ENCODE measurements at places on chromosomes 1 and 21.

GRCh38 chr1:167369175-167369574 is 148.5 kb downstream of the POU2F1 start:
- DNase-seq: no peak

DNA sequence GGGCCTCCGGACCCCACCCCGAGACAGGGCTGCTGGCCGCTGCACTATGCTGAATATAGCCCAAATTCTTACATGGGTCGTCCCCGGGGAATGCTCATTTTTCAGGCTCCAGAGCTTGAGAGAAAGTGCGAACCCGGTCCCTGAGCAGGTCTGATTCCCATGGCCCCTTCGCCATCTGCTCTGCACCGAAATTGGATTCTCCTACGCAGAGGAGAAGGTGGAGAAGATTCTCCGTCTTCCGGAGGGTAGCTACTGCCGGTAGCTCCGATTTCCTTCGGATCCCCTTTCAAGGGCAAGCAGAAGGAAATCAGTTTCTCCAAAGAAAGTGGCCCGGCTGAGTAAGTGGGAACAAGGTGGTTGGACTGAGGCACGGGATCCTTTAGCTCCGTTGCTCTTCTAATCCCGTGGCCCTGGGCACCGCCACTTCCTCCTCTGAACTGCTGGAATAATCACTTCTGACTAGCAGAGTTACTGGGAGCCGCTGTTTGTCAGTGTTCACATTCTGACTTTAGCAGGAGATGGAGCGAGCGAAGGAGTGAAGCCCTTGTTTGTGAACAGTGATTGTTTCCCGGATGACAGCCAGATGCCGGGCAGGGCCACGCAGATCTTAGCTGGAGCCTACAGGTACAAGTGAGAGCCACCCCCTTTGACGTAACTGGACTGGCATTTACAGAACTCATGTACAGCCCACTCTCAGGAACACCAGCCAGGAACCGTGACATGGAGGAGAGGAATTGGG is 1.1 kb upstream of the ZNF496 start:
- DNase-seq: peak; percentile 68

DNA sequence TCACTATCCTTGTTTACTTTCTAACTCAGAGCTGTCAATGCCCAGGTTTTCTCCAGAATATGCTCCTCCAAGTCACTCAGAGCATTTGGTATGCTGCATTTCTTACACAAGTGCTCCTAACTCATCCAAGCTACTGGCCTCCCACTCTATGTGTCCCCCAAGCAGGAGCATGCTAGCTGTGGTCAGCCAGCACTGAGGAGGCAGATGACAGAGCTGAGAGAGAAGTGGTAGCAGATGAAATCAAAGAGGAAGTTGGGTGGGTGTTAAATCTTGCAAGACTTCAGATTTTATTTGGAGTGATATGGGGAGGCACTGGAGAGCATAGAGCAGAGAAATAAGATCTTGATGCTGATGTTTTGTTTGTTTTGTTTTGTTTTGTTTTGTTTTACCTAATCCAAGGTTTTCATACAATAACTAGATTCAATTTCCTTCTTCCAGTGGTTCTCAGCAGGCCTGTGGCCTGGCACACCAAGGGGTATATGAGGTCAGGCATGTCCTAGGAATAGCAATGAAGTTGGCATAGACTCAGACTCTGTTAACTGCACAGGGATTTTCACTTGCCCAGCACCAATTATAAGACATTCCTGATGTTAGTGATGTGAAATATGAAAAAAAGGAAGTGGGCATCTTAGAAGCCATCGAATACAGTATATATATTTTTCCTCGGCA is 3.1 kb upstream of the PGBD5 start:
- DNase-seq: no peak

DNA sequence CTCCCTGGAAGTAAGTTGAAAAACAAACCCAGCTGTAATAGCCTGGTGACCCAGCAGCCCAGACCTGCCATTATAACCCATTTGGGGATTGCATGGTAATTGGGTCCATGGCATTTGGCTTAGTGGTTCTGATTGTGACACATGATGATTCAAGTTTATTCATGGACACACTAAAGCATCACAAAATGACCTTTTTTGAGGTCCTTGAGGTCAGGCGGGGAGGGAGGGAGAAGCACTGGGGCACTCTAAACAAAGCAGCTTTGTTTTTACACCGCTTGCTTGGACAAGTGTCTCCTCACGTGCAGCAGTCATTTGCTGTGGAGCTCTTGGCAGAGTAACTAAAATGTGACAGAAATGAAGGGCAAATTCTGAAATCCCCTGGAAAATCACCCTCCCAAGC is 241.0 kb upstream of the SGIP1 start:
- peak; percentile 68 for DNase-seq

GRCh38 chr1:9984253-9984652 is 12.8 kb upstream of the RBP7 start:
- no peak for DNase-seq

DNA sequence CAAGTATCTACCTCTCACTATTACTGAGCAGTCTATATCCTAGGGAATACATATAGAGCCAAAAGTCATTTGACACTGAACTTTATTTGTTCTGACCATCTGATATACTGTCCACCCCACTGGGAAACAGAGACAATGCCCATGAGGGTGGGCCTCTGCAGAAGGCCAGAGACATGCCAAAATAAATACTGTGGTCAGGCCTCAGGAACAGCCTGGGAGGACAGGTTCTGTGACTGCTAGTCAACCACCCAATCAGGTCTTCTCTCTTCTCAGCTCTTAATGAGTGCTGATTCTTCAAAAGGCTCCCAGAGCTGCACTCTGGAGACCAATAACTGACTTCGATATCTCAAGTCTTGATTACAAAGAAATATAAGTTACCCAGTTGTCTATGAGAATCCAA is 5.5 kb upstream of the ANKRD35 start:
- no peak for DNase-seq

DNA sequence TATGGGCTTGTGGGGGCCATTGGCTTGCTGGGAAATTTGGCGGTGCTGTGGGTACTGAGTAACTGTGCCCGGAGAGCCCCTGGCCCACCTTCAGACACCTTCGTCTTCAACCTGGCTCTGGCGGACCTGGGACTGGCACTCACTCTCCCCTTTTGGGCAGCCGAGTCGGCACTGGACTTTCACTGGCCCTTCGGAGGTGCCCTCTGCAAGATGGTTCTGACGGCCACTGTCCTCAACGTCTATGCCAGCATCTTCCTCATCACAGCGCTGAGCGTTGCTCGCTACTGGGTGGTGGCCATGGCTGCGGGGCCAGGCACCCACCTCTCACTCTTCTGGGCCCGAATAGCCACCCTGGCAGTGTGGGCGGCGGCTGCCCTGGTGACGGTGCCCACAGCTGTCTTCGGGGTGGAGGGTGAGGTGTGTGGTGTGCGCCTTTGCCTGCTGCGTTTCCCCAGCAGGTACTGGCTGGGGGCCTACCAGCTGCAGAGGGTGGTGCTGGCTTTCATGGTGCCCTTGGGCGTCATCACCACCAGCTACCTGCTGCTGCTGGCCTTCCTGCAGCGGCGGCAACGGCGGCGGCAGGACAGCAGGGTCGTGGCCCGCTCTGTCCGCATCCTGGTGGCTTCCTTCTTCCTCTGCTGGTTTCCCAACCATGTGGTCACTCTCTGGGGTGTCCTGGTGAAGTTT is 550 bp downstream of the RXFP4 start:
- DNase-seq: peak; percentile 46

DNA sequence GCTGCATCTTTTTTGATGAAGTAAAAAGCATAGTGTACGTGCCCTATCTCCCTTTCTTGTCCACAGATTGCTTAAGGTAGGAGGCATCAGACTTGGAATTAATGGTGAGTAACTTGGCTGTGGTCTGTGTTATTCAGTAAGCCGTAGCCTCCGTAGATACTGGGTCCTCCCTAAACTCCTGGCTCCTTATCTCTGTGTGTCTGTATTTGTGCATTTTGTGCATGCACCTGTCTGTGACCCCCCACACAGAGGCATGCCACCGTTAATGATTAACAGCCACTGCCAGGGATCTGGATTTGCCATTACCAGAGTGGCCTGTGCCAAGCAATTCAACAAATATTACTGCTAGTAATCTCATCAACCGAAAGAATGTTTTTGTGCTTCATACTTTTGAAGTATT is 31.9 kb downstream of the MAP3K21 start:
- DNase-seq: no peak

DNA sequence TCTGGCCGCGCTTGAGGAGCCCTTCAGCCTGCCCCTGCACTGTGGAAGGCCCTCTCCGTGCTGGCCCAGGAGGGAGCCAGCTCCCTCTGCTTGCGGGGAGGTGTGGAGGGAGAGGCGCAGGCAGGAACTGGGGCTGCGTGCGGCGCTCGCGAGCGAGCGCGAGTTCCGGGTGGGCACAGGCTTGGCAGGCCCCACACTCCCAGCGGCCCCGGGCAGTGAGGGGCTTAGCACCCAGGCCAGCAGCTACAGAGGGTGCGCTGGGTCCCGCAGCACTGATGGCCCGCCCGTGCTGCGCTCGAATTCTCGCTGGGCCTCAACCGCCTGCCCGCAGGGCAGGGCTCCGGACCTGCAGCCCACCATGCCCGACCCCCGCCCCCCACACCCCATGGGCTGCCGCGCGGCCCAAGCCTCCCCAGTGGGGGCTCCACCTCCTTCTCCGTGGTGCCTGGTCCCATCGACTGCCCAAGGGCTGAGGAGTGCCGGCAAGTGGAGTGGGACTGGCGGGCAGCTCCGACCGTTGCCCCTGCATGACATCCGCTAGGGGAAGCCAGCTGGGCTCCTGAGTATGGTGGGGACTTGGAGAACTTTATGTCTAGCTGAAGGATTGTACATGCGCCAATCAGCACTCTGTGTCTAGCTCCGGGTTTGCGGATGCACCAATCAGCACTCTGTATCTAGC is 46.0 kb downstream of the COL24A1 start:
- DNase-seq: no peak

GRCh38 chr1:204648576-204648975 is 37.0 kb downstream of the LRRN2 start:
- no peak for DNase-seq

DNA sequence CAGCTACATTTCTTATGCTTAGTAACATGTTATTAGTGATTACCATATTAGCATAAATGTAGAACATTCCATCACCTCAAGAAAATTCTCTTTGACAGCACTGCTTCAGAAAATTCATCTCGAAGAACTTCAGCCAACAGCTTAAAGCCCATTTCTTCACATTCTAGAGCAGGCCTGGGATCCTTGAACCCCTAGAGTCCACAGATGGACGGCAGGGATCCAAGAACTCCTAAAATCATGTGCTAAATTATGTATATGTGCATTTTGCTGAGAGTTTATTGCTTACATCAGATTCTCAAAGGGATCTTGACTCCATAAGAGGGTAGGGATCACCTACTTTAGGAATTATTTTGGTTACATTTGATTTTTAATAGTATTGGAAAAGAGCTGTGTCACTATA is 76.2 kb upstream of the TEKT2 start:
- DNase-seq: no peak

DNA sequence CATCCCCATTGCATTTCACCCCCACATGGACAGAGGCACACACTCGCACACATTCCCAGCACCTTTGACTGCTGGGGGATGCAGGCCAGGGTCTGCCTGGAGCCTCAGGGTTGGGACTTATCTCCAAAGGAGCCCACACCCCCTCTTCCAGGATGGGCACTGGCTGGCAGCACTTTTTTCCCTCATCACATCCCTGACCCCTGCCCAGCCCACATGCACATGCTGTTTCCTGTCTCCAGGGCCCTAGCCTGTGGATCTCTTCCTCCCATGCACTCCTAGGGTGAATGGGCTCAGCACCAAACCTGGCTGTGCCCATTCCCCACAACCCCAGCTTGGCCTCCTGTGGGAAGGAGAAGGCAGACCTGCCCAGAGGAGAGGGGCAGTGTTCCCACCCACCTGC is 59.3 kb downstream of the STUM start:
- no peak for DNase-seq

GRCh38 chr21:25191141-25191540 is 416.1 kb downstream of the MRPL39 start:
- DNase-seq: no peak

GRCh38 chr1:116999596-116999995 is 2.0 kb upstream of the CD101 start:
- DNase-seq: no peak

DNA sequence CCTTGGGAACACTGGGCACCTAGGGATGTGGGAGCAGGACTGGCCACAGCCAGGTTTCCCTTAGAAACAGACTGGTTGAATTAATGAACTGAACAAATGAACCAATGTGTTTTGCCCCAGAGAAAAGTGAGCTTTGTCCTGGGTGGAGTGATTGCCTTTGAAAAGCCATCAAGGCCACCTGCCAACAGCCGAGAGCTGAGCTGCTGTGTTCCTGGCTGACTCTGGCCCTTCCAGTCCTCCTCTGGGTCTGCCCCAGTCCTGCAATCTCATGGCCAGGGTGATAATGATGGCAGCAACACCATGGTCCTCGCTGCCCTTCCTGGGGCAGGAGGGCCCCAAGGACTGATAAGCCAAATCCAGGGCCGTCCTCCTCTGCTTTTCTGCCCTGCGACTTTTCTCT is 18.2 kb upstream of the GJA9 start:
- no peak for DNase-seq

- DNase-seq: peak; percentile 82
These were observed 204.3 kb downstream of the KCNJ6 start for GRCh38 chr21:37711836-37712568.

GRCh38 chr1:204320382-204320804 is 39.3 kb downstream of the PLEKHA6 start:
- DNase-seq: peak; percentile 87

DNA sequence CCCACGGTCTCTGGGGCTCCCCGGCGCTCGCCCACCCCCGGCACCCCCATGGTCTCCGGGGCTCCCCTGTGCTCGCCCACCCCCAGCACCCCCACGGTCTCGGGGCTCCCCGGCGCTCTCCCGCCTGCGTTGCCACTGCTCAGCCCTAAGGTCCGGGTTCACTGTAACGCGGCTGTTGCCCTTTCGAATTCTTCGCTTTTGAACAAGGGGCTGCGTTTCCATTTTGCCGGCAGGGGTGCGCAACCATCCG is 5.2 kb upstream of the FTCD start:
- DNase-seq: no peak
